ENCODE measurements at places on chromosomes 12 and 14.

- DNase-seq, result no peak
Measured at GRCh38 chr14:63205866-63206265, 1.6 kb downstream of the RHOJ start.

- no peak for DNase-seq
Measured at GRCh38 chr12:59716043-59716442, 120.2 kb downstream of the SLC16A7 start.

DNA sequence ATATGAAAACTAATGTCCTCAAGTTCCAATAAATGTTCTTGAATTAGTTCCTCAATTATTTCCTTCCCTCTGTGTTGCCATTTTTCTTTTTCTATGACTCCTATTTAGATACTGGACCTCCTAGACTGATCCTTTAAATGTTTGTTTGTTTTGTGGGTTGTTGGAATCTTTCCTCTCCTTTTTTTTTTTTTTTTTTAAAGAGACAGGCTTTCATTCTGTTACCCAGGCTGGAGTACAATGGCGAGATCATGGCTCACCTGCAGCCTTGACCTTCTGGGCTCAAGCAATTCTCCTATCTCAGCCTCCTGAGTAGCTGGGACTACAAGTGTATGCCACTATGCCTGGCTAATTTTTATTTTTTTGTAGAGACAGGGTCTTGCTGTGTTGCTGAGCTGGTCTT lies 9.6 kb downstream of the PRKAG1 start:
- DNase-seq, result no peak

GRCh38 chr12:118356809-118357256 lies 15.9 kb downstream of the TAOK3 start:
- DNase-seq, result no peak

GRCh38 chr12:97005646-97006045 lies 98.6 kb downstream of the NEDD1 start:
- DNase-seq, result no peak

GRCh38 chr14:40025101-40025500 lies 592.9 kb upstream of the FBXO33 start:
- no peak for DNase-seq

DNA sequence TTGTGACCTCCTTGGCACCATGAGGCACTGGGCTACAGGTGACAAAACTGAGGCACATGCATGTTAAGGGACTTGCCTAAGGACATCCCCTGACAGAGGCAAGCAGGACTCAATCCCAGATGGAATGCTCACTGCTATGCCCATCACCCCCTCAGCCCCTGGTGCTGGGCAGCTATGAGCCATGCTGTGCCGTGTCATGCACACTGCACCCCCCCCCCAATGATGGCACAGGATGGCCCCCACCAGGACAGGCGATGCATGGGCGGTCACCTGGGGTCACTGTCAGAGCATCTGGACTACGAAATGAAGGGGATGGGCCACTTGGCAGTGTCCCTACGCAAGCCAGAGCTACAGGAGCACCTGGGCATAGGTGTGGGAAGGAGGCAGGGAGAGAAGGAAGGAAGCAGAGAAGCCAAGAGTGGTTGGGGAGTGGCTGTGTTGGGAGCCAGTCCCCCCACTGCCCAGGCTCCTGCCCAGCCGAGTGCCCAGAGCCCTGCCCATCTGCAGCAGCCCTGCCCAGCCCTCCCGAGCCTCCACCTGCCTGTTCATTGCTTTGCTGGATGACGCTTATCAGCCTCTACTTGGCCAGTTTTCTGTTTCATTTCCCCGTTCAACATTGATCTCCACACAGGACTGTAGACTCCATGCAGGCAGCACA lies 84.9 kb upstream of the DIO3 start:
- no peak for DNase-seq

DNA sequence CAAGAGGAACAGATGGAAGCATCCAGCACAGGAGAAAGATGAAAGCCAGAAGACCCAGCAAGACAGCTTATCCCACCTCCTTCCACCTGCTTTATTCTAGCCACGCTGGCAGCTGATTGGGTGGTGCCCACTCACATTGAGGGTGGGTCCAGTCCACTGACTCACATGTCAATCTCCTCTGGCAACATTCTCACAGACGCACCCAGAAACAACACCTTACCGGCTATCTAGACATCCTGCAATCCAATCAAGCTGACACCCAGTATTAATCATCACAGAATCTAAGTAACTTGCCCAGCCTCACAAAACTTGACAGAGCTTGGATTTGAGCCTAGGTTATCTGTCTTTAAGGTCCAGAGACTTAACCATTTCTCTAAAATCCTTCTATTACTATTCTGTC lies 208.9 kb downstream of the PAH start:
- no peak for DNase-seq

- DNase-seq, result peak; percentile 81
Measured at GRCh38 chr12:51531978-51532497, 59.0 kb upstream of the SCN8A start.

GRCh38 chr14:98174041-98174440 lies 1098.0 kb downstream of the BCL11B start:
- no peak for DNase-seq

GRCh38 chr14:22303589-22304195 lies 285.3 kb downstream of the DAD1 start:
- no peak for DNase-seq

DNA sequence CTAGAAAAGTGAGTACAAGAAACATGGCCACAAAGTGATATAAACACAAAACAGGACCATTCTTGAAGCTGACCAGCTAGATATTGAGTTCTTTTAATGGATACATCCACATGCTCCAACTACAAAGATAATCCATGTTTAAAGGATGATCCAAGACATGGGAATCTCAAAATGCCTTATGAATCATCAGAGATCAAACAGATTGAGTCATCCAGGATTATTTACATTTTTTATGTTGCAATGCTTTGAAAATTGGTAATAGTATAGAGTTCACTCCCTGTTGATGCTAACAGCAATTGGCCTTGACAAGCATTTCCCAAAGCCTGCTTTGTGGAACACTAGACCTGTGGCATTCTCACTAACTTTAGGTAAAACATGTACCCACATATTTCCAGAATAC lies 293.0 kb upstream of the TBX3 start:
- DNase-seq, result no peak

DNA sequence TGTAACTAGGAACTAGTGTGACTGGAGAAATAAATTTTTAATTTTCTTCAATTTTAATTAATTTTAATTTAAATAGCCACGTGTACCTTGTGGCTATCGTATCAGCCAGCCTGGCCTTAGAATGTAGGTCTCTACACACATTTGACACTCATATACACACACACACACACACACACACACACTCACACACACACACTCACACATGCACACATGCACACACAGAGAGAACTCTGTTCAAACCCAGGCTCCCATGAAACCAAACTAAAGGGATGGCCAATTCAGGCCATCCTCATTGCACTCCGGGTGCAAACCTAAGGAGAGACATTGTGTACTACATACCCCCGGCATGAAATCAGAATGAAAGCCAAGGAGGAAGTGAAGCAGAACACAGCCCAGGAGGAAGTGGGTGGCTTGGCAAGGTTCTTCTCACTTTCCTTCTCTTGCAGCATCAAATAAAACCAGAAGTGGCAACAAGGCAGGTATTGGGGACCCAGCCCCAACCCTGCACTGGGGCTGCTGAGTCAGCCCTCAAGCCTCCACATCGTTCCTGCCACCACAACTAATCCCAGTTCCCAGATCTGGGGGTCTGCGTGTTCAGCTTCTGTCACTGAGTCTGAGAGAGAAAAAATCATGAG lies 26.2 kb upstream of the CHPT1 start:
- DNase-seq, result no peak

- no peak for DNase-seq
Measured at GRCh38 chr12:31756977-31757420, 28.2 kb upstream of the AMN1 start.

- DNase-seq, result no peak
Measured at GRCh38 chr12:95168746-95169145, 48.5 kb downstream of the FGD6 start.

GRCh38 chr12:59453475-59453874 lies 142.4 kb upstream of the SLC16A7 start:
- peak; percentile 30 for DNase-seq

- no peak for DNase-seq
Measured at GRCh38 chr14:101733211-101733610, 28.3 kb upstream of the PPP2R5C start.

GRCh38 chr14:56002876-56003625 lies 115.2 kb upstream of the PELI2 start:
- DNase-seq, result no peak

DNA sequence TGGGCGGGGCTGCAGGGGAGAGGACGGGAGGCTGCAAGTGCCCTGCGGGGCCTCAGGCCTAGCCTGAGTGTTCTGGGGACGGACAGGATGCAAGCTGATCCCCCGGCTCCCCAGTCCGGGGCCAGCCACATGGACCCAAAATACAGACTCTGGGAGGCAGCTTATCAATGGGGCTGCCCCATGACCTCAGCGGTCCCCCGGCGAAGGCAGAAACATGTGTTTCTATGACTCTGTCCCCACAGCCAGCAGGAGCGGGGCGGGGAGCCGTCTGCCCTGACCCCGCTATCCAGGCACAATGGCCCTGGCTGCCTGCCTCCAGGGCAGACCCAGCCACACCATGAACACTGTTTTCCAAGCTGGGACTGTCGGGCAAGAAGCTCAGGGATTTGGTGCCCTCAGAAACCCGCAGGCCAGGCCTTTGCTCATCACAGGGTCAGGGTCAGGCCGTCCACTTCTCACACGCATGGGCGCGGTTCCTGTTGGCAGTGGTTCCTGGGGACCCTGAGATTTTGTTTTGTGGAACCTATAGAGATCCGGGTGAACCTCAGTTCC lies 75.0 kb downstream of the RFLNA start:
- DNase-seq, result no peak

DNA sequence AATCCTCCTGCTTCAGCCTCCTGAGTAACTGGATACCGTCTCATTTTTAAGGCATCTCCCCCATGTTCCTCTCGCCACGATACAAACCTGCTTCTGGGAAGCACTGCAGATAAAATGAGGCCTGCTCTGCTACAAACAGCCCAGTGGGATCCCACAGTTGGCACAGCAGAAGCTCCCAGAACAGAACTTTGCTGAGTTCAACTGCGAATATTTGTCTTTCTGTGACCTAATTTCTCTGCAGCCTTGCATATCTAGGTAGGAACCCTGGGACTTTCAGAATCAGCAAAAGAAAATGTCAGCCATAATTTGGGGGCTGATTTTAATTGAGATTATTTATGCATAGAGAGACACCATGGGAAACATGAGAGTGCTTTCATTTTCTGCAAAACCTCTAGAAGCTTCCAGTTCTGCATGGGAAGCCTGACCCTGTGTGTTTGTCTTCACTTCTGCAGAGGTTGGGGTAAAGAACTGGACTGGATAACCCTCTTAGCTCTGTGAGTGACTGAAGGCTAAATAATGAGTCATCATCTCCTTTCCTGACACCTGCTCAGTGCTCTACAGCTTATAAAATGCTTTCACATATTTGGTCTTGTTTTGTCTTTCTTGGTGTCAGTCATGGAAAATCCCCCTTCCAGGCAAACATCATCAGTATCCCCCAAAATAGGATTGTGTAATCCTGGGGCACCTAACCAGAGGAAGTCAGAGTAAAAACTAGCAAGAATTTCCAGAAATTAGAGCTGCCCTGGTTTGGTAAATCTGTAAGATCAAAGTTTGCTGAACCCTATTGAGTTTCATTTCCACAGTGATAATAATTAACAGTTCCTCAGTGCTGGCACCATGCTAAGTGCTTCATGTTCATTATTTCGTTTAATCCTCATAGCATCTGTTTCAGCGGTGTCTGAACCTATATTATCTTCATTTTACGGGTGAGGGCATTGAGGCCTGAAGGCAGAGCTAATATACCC lies 185.8 kb downstream of the SLC15A4 start:
- no peak for DNase-seq

GRCh38 chr12:29334937-29335336 lies 46.0 kb downstream of the ERGIC2 start:
- no peak for DNase-seq

DNA sequence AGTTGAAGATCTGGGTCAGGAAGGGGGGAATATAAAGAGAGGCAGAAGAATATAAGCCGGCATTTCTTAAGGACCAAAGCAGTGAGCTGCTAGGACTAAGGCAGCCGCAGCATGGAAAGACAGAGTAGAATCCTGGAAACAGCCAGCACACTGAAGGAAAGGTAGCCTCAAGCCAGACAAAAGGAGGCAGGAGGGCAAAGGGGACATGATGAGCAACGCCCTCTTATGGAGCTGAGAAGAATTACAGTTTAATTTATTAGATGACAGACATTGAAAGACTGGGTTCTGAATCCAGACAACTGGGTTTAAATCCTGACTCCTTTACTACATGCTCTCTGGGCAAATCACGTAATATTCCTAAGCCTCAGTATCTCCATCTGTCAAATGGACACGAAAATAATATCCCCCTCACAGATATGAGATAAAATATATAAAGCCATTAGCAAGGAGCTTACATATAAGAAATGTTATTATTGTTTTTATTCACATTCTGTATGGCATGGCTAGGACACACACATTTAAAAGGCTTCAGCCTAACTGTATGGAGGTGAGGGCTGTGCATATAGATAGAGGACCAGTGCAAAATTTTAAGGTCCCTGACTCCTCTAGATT lies 8.1 kb upstream of the PCED1B start:
- no peak for DNase-seq

- no peak for DNase-seq
Measured at GRCh38 chr14:81625343-81625742, 91.7 kb upstream of the SEL1L start.

- no peak for DNase-seq
Measured at GRCh38 chr14:98956181-98956580, 315.8 kb downstream of the BCL11B start.

DNA sequence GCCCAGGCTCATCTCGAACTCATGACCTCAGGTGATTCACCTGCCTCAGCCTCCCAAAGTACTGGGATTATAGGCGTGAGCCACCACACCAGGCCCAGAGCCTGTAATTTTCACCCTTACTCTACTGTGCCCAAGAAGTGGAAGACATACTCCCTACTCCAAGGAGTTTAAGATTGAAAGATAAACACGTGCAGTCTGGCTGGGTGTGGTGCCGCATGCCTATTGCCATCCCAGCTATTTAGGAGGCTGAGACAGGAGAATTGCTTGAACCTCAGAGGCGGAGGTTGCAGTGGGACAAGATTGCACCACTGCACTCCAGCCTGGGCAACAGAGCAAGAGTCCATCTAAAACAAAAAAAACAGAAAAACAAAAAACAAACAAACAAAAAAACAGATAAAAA lies 90.0 kb downstream of the NINJ2 start:
- no peak for DNase-seq
